T-helper 22 cell (primary cell): ENCODE measurements at places on chromosomes 3 and 15.

DNA sequence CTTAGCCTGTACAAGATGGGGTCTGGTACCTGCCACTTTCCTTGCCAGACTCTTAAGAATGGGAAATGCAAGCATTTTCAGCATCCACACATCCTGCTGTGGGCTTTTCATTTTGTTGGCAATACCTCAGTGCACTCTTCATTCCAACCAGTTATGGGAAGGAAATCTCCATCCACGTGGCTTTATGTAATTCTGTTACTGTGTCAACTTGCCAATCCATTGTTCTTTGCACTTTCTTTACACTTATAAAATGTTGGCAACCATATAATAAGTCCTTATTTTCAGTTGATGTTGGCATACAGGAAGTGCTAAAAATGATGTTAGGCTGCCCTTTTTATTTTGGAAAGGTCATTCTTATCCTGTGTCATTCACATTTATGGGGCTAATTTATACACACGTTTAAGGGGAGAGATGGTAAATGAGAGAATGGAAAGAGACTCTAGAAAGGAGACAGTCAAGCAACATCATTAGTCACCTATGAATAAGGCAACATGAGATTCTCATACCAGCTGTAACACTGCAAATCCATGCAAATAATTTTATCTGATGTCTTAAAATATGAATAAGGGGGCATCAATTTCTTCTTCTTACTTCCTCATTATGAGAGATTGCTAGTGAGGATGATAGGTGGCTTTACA is 238.7 kb downstream of the CHST2 start:
- no peak for DNase-seq

DNA sequence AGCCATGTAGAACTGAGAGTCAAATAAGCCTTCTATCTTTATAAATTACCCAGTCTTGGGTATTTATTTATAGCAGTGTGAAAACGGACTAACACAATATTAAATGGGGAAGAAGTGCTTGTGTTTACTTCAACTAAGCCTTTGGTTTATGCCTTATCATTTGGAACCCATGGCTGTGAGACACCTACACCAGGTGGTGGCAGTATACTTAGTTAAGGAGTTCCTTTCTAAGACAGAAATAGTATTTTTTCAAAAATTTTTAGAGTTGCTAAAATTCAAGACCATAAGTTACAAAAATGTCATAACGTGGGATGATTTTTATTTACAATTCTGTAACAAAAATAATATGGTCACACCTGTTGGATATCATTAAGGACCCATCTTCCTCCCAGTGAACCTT is 354.5 kb upstream of the SOX14 start:
- DNase-seq: no peak

DNA sequence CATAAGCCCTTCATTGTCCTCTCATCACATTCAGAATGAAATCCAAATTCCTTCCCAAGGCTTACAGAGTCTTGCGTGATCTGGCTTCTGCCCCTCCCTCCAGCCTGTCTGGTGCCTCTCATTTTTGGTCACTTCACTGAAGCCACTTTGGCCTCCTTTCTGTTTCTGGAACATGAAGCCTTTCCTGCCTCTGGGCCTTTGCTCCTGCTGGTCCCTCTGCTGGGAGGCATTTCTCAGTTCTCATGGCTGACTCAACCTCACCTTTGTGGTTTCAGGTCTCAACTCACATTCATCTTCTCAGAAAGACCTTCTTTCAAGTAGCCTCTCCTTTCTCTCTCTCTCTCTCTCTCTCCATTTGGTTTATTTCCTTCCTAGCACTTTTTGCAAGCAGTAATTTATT is 43.9 kb upstream of the BHLHE40 start:
- DNase-seq: no peak

DNA sequence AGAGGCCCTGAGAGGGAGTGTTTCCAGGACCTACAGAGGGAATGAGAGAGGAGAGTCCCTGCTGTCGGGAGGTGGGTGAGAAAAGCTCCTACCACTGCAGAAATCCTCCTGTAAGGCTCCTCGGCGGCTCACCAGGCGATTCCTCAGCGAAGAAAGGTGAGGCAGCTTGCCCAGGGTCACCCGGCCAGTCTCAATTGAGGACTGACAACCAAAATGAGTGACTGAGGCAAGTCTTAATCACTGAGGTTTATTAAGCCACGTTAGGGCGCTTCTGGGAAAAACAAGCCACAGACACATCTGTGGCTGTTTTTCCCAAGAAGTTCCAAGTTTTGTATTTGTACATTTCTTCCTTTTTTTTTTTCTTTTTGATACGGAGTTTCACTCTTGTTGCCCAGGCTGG is 48.5 kb downstream of the ZDHHC19 start:
- DNase-seq: no peak

DNA sequence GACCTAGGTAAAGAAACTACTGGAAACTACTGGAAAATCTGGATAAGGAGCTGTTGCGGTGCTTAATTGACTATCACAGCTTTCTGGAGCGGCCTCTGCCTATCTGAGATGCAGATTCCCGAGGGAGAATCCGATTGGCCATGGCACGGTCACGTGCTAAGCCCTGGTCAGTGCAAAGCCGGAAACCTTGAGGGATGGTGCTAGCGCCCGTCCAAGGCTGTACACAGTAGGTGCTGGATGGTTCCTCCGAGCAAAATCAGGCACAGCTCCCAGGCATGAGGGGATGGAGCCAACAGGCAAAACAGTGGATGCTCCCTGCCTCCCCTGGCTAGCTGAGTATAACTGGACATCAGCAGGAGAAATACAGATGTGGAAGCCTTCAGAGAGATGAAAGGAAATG is 238.7 kb upstream of the HES1 start:
- no peak for DNase-seq

- DNase-seq: no peak
Observed at GRCh38 chr3:21435871-21436270, 315.1 kb downstream of the ZNF385D start.

DNA sequence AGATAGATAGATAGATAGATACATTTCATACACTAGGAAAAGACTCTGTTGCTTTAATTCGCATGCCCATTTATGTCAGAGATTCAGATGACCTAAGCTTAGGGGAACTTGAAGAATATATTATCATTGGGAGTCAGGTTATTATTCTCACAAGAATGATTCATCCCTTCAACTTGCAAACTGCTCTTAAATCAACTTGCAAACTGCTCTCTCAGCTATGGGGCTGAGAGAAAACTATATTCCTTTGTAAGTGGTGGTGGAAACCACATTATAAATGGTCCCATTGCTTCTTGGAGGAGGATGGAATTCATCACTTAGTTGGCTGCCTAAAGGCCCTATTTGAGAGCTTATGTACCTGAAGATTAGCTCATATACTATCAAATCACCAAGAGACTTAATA is 160.9 kb upstream of the STAC start:
- no peak for DNase-seq

DNA sequence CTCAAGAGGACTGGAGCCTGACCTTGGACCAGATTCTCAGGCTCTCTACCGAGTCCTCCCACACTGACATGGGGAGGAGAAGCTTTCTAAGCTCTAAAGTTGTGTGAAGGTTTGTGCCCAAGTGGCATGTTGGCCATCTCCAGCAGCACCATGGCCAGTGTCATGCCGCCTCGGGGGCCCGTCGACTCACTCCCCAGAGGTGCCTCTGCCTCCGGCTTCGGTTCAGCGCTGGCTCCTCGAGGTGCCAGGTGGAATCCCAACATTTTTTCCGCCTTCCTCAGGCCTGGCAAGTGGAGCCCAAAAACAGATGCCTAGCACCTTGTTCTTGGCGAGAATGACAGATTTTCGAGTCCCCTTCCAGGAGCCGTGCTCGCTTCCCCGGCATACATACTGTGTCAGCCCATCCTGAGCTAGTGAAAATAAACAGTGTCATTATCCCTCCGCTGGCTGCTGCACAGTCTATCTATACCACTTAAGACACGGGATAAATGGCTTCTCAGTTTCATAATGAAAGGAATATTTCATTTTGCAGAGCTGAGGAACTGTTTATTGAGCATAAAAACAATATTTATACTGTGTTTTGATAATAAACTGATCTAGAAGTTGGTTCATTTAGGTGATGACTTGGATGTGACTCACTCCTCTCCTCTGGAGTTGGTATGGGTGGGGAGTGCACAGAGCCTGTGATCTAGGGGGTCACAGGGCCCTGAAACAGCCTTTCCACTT is 328.5 kb upstream of the TLE3 start:
- DNase-seq: no peak

GRCh38 chr15:69919816-69920215 is 177.9 kb downstream of the TLE3 start:
- no peak for DNase-seq

GRCh38 chr3:150867434-150867833 is 37.8 kb downstream of the MINDY4B start:
- no peak for DNase-seq

DNA sequence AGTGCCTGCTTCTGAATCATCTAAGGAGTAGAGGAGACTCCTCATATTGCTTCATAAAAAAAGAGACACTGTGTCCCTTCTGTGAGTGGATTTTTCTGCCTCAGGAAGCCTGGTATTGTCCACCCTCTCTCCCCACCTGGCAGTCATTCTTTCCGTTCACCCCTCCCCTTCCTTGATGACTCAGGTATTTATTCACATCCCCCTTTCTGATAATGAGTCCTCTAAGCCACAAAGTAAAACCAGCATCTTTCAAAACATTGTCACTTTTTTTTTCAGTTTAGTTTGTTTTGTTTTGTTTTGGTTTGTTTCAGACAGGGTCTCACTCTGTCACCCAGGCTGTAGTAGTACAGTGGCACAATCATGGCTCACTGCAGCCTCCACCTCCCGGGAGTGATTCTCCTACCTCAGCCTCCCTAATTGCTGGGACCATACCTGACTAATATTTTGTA is 65.2 kb upstream of the UBE2E1 start:
- no peak for DNase-seq

GRCh38 chr3:30804984-30805383 is 89.5 kb downstream of the GADL1 start:
- DNase-seq: no peak

DNA sequence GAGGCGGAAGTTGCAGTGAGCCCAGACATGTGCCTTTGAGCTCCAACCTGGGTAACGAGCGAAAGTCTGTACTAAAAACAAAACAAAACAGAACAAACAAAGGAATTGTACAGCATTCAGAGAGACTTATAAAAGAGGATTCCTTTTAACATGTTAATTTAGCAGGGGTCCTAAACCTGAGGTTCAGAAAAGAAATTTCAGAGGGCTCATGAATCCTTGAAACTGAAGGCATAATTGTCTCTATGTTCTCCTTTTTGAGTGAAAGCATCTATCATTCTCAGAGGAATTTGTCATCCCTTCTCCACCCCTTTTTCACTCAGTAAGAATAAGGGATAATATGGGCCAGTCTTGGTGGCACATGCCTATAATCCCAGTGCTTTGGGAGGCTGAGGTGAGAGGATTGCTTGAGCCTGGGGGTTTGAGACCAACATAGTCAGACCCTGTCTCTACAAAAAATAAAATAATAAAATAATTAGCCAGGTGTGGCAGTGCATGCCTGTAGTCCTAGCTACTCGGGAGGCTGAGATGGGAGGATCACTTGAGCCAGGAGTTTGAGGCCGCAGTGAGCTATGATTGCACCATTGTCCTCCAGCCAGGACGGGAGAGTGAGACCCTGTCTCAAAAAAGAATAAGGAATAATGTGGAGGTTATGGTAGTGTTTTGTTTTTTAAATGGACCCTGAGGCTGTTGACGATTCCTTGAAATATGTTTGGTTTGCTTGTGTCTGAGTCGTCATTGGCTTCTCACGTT is 309.1 kb upstream of the C2CD4B start:
- DNase-seq: no peak

DNA sequence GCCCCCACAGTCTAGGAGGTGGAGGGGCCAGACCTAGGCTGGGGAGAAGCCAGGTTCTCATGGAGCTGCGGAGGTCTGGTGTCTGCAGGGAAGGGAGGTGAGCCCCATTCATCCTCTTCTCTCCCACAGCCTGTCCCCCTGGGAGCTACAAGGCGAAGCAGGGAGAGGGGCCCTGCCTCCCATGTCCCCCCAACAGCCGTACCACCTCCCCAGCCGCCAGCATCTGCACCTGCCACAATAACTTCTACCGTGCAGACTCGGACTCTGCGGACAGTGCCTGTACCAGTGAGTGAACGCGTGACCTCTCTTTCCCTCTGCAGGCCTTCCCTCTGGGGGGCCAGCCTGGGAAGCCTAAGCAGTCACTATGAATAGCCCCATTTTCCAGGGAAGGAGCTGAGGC is 14.1 kb downstream of the EPHB3 start:
- DNase-seq: no peak

DNA sequence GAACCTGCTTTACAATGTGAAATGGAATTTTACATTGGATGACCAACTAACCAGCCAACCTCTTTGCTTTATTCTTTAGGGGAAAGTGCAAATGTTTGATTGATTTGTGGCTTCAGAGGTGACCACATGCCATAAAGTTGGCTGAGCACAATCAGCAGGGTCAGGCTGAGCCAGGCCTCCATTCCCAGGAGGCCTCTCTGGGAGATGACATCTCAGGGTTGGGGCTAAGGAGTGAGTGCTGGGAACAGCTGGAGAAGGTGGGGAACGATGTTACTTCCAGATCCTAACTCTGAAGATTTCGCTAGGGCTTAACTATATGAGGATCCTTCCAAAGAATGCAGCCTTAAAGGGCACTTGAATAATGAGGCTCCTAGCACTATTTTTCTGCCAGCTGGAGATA is 131.7 kb downstream of the ATP10A start:
- DNase-seq: no peak

- no peak for DNase-seq
Observed at GRCh38 chr3:87674397-87675161, 384.2 kb downstream of the CGGBP1 start.

- DNase-seq: no peak
Observed at GRCh38 chr15:78316283-78317083, 17.1 kb upstream of the SKIC8 start.

DNA sequence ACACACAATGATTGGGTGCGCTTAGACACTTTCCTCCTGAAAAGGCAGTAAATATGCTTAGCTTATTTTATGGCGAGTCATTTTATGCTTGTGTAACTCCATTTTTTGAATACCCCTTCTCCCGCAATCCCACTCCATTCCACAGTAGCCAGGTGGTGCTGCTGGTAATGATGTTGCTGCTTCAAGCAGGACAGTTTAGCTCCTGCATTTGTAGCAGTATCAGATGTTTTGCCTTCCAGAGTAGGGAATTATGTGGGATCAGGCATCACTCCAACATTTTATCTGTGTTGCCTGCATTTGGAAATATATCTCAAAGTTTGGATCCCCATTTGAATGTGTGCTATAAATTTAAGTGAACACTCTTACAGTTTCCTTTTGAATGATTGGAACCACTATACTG is 302.1 kb upstream of the SGO1 start:
- DNase-seq: no peak

GRCh38 chr15:98651036-98651481 is 2.7 kb downstream of the IGF1R start:
- no peak for DNase-seq

GRCh38 chr3:131610174-131610573 is 107.4 kb upstream of the MRPL3 start:
- no peak for DNase-seq

GRCh38 chr3:184727357-184728009 is 15.6 kb upstream of the MAGEF1 start:
- no peak for DNase-seq

DNA sequence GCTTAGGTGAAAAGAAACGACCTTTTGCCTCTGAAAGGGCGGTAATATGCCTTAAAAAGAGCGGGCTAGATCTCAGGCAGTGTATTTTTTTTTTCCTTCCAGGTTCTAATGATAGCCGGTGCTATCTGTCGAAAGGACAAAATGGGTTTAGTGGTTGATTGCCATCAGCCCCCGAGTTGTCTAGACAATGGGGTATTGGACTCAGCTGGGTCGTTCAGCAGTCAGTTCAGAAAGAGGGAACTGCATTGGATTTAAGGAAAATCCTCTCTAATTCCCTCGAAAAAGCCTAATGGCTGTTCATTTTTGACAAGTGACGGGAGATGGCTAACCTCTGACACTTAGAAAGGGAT is 728 bp downstream of the EIF2B5 start:
- no peak for DNase-seq
